ENCODE measurements at places on chromosomes 3 and 15.

DNA sequence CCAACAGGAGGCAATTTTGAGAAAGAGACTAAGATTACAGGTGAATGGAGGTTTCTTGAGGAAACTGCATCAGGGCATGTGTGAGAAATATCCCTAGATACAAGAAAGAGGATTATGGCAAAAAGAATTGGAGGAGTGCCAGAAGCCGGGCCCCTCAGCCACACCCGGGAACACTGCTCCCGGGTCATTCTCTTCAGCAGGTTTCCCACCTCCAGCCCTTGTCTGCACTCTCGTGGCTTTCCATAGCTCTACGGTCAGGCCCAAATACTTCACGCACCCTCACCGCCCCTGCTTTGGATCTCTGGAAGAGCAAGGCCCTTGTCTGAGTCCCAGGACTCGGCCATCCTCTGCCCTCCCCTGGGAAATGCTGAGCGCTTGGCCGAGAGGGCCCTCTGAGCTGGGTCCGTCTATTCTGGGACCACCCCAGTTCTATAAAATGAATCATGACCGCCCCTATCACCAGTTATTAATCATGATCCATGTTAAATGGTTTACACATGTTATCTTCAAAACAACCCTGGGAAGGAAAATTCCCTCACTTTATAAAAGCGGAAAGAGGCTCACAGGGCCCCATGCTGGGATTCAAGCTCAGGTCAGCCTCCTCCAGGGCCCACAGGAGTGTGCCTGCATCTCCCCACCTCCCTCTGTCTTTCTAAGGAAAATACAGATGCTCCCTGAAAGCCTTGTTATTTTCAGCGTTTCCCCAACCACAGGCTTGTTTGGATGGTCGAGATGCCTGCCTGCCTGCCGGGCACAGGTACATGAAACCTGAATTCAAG, 38.8 kb upstream of the SPTBN5 start:
- DNase-seq, result no peak

- no peak for DNase-seq
Observed at GRCh38 chr3:79111375-79112052, 656.3 kb downstream of the ROBO1 start.

DNA sequence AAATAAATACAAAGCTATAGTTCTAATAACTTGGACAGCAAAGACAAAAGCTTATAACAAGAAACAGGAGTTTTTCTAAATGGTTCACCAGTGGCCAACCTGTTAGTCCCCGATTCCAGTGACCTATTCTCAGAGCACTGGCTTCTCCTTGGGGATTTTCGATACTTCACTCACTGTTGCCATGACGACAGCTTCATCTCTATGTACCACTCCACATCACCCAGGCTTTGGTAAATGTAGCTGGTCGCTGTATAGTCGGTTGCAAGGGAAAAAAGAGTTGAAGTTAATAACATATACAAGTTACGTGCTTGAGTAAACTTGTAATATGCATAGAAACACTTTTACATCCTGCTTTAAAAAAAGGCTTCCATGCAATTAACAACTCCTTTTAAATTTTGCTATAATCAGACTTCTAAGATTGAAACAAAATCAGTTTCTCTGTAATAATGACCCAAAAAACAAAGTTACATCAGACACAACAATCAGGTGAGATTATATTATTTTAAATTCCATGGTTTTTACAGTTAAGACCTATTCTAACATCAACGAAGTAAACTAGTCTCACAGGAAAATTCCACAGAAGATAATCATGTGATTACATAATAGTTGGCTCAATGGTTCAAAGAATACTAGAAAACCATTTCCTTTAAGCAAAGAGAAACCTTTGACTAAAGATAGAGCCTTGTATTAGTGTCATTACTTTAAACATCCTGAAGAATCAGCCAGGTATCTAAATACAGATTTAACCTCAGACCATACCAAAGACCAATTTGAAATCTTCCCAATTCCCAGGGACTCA, 2.9 kb downstream of the CCNL1 start:
- no peak for DNase-seq

DNA sequence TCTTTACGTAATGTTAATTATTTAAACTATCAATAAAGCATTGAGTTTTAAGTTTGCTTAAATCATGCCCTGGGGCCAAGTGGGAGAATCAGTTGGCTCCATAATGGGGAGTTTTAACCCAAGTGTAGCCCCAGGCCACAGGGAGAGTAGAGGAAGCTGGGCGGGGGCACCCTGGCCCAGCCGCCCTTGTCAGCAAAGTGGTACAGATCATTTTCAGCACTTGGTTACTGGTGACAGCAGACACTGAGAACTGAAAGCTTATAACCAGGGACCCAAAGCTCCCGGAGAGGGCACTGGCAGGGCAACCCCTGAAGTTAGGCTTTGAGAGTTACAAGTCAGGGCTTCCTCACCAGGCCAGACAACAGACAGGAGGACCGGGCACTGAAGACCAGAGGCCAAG, 90.6 kb downstream of the SEMA5B start:
- no peak for DNase-seq

- DNase-seq, result no peak
Observed at GRCh38 chr15:80727596-80727995, 32.5 kb downstream of the ABHD17C start.

DNA sequence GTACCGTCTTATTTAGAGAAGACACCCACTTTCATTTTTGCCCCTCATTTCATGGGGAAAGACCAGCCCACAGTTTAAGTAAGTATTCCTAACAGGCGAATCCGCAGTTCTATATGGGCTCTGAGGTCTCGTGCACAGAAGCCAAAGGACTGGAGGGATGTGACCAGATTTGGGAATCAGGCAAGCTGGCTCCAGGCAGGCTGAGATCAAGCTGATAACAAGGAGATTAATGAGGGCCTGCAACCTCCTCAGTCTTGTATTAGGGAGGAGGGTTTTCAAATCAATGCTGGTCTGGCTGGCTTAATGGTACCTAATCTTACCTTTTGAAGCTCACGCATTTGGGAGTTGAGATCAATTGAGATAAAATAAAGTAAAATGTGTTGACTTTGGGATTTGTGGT, 15.3 kb downstream of the ST8SIA2 start:
- DNase-seq, result no peak

DNA sequence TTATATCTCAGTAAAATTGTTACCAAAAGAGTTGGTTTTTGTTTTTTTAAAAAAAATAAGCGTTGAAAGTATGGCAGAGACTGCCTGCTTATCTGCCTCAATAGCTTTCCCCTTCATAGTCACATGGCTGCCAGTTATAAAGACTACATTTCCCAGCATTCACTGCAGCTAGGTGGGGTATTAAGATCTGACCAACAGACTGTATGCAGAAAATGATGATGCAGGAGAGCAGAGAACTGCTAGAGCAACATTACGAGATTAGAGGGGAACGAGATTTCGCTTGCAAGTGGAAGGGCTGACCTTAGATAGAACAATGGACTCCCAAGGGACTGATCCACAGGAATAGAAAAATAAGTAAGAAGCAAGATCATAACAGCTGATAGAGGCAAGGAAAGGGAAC, 14.3 kb downstream of the RHOA start:
- peak; percentile 58 for DNase-seq

- DNase-seq, result no peak
Observed at GRCh38 chr3:37862219-37862902, 681 bp downstream of the CTDSPL start.

DNA sequence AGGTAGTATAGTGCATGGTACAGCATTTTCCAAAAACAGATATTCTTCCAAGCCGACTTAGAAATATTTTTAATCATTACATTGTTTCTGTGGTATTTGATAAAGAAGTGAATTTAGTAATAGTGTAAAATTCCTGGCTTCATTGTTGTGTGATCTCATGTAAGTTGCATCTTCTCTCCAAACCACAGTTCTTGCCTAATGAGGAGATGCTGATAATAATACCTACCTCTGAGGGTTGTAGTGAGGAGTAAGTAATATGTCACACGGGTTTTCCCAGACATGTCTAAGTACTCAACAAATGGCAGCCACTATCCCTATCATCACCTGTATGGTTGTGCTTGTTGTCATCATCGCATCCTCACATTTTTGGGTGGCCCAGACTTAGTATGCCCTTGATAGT, 167.3 kb downstream of the SLCO3A1 start:
- no peak for DNase-seq

GRCh38 chr15:27412415-27412814, 441.4 kb downstream of the GABRG3 start:
- no peak for DNase-seq

DNA sequence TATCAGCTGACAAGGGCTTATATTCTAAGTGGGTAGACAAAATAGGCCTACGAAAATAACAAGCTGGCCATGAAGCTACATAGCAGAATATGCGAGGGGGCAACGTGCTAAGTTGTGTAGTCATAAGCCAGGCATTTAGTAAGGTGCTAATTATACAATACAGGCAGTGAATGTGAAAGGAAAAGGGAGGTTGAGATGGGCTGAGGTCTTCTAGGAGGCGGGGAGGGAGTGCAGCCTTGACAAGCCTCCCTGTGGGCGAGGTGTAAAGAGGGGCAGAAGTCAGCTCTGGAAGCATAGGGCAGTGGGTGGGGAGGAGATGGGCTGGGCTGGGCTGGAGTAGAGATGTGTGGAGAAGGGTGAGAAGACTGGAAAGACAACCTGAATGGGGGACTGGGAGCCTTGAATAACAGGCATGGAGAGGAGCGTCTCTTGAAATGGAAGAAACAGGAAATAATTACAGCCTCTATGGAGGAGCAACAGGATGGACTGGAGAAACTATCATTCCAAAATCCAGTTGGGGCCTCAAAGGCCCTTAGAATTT, 1.2 kb downstream of the TIGIT start:
- DNase-seq, result no peak

- no peak for DNase-seq
Observed at GRCh38 chr15:101233651-101234280, 18.1 kb downstream of the CHSY1 start.

- no peak for DNase-seq
Observed at GRCh38 chr3:129347458-129347845, 68.8 kb downstream of the HMCES start.

- peak; percentile 91 for DNase-seq
Observed at GRCh38 chr3:61894988-61895935, 333.9 kb downstream of the PTPRG start.

GRCh38 chr3:32237670-32238452, 619 bp upstream of the CMTM8 start:
- DNase-seq, result no peak

DNA sequence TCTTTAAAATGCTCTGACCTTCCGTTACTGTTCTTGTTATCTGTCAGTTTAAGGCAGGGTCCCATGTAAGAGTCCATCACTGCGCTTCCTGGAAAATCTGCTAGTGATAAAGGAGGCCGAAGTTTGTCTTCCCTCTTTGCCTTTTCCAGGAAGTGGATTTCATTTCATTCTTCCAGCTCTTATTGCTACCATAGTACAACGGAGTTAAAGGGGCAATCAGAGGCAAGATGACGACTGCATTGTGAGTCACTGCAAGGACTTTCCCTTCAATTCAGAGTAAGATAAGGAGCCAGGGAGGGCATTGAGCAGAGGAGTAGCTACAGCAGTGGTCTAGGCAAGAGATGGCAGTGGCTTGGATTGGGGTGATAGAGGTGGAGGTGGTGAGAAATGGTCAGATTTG, 17.2 kb upstream of the DET1 start:
- peak; percentile 85 for DNase-seq

GRCh38 chr3:167114619-167115018, 265.5 kb downstream of the ZBBX start:
- DNase-seq, result no peak

GRCh38 chr3:28240441-28240840, 978 bp upstream of the CMC1 start:
- DNase-seq, result no peak

- DNase-seq, result no peak
Observed at GRCh38 chr15:54374184-54374952, 396.1 kb downstream of the UNC13C start.

GRCh38 chr3:105515372-105515771, 148.7 kb downstream of the ALCAM start:
- no peak for DNase-seq

DNA sequence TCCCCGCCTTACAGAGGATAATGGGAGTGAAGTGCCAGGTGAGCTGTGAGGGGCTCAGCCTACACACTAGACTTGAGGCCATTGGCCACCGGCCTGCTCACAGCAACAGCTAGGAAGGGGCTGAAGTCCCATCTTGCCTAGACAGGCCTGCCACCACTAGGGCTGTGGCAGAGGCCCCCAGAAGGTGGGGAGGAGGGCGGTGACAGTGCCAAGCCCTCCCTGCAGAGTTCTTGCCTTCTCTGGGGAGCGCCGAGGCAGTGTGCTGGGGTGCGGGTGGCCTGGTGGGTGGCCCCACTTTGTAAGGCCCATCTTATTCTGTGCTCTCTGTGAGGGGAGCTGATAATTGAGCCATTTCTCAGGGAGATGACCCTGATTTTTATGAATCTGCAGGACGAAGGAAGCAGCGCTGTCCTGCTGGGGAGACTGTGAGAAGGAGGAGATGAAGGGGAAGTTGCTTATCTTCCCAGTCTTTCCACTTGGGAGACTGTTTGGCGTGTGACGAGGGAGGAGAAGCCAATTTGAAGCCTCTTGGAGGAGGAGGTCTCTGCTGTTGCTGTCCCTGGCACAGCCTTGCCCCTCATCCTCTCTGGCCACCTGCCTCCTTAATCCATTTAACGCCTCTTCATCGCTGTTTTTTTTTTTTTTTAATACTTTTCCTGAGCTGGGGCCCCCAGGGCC, 104.3 kb downstream of the LINGO1 start:
- no peak for DNase-seq

DNA sequence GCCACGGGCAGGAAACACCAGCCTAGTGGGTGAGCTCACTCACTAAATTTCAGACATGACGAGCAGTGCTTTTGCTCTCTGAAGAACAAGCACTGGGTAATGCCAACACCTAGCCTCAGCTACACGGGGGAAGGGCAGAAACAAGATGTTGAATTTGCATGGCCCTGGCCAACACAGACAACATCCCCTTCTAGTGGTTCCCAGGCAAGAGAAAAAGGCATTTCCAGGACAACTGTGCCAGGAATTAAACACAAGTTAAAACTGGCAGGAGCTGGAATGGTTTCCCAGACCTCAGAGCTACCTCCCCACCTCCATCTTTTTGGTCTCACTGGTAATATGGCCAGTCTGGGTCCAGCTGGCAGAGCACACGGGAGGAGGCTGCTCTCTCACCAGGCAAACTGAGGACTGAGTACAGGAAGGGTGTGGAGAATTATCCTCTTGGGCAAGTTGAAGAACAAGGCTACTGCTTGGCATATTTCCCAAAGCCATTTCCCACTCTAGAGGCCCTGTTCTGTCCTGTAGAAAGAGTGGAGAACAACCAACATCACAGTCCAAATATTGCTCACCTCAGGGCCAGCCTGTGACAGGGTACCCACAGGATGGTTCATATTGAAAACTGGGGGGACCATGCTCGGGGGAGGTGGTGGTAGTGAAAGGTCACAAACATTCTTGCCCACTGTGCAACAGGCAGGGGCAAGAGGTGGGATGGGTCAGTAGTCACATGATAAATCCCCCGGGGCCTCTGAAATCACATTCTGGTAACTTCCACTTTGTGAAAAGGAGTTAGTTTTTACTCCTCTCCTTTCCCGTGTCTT, 26.5 kb downstream of the TSPAN3 start:
- no peak for DNase-seq
